ENCODE measurements at places on chromosomes 2 and 18. TPM values are rescaled to one million over a fixed set of nuclear protein-coding genes. Genes with fewer than 3 reads are reported as not detected.

DNA sequence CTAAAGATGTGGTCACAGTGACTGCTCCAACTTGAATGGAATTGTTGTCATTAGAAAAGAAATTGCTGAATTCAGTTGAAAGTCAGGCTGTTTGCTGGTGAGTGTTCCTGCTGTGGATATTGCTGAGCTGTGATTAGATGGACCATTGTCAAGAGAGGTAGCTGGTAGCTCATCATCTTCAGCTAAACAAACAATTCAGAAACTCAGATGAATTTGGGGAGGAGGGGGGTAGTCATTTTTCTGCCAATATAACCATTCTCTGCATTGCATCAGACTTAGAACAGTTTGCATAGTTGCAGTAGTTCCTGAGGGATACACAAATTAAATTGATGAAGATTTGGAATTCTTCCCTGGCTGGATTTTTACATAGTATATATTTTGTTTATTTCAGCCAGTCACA, 108.3 kb downstream of the MTCL1 start:
- H3K36me3 ChIP-seq = no peaks in the 10 kb centered on the region
- DNase-seq = no peak
- peaks cover 7% of the 10 kb centered on the region for H3K4me1 ChIP-seq
- no peak overlapping the region for H3K4me3 ChIP-seq
- no peaks in the 10 kb centered on the region for H3K27me3 ChIP-seq

DNA sequence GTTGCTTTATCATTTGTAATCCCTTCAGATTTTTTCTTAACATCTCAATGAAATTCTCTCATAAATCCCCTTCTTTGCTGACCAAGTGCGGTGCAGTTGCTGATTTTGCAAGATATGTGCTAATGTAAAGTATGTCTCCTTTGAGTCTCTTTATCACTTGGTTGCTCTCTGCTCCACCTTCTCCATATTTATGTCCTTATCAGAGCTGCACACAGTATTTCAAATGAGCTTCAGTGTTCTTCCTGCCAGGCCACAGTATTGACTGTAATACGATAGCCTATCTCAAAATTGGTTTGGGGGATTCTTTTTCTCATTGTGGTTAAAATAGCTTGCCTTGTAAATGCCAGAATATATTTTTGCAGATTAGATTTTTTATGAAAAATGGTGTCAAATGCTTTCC, 32.2 kb downstream of the MAIP1 start:
- H3K27ac ChIP-seq = peak overlapping the region; percentile 13
- no peaks in the 10 kb centered on the region for H3K27me3 ChIP-seq
- H3K4me1 ChIP-seq = no peaks in the 10 kb centered on the region
- H3K36me3 ChIP-seq = no peaks in the 10 kb centered on the region

DNA sequence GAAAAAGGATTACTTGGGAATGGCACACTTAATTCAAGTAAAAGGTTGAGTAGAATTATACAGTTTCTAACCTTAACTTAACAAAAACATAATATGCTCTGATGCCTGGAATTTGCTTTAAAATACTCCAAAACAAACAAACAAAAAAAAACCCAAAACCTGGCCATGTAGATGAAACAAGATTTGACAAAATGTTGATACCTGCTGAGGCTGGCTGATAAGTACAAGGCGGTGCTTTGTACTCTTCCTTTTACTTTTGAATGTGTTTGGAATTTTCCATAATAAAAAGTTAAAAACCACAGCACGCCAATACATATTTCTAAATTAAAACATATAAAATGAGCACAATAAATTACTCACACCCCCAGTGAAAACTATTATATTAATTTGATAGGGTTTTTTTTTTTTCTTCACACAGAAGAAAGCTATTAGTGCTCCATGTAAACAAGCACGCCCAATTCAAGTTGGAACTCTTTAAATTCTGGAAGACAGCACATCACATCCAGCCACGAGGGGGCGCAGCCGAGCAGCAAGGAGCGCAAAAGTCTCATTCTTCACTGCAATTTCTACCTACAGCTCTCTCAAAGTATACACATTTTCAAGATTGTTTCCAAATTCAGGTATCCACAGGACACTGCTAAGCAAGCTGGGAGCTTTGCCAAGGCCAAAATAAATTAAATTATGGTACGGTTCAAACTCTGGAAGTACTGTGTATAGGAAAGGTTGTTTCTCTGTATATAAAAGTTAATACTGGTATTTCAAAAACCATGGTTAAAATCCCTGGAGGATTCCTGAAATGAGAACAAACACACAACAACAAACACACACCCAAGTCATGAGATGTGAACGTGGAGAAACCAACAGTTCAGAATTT, 7.5 kb downstream of the SERTAD2 start:
- H3K4me3 ChIP-seq = peak overlapping the region; percentile 61
- H3K27ac ChIP-seq = peak overlapping the region; percentile 87
- H3K27me3 ChIP-seq = no peaks in the 10 kb centered on the region

GRCh38 chr2:174024524-174025270, 59.5 kb upstream of the SP3 start:
- no peaks in the 10 kb centered on the region for H3K36me3 ChIP-seq
- H3K4me1 ChIP-seq = peaks cover 52% of the 10 kb centered on the region
- H3K27ac ChIP-seq = peak overlapping the region; percentile 87
- H3K4me3 ChIP-seq = peak overlapping the region; percentile 17
- DNase-seq = peak; percentile 85

DNA sequence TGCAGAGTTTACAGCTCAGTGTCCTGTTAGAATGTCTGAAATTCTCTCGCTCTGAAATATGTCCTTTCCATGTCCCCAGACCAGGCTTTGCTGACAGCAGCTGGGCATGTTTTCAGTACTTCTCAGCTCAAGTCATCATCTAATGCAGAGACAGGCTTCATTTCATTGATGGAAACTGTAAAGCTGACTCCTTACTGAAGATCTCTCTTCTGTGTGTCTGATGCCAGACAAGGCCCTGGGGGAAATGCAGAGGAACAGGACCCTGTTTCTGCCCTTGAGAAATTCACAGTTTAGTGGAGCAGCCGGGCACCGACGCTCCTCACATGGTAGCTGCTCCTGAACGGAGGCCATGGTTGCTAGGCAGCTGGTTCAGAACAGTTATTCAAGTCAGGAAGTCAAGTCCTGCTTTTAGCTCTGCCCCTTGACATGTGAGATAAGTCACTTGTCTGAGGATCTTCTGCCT, 24.6 kb upstream of the FZD7 start:
- no peak overlapping the region for H3K4me3 ChIP-seq
- H3K36me3 ChIP-seq = no peaks in the 10 kb centered on the region
- peak; percentile 68 for DNase-seq
- peaks cover 4% of the 10 kb centered on the region for H3K27me3 ChIP-seq
- H3K4me1 ChIP-seq = no peaks in the 10 kb centered on the region
- H3K27ac ChIP-seq = peak overlapping the region; percentile 71

DNA sequence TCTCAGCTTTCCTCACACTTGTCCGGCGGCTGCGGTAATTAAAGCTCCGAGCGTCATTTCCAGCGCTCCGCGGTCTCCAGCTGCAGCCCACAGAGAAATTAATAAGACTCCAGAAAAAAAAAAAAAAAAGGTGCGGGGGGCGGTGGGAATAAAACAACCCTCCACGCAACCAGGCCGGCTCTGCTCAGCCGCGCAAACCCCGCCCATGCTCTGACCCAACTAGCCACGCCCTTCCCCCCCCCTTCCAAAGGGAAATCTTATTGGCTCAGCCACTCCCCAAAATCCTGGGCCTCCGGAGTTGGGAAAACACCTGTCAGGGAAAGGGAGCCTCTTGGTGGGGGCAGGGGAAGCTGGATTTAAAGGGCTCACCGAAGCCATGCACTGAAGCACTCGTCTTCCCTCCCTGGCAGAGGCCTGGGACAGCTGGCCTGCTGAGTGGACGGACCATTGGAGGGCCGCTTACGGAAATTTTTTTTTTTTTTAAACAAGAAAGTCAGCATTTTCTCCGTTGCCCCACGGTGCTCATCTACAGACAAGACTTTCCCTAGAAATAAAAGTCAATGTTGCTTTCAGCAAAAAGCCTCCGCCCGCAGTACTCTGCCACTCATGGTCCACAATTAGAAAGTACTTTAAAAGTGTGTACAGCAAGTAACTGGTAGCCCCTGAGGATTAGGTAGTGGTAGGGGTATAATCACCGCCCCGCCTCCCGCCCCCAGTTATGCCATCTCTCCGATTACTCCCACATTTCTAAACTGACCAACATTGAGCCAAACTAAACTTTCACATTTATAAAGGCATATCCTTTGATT, 674 bp upstream of the ERBB4 start:
- peak overlapping the region; percentile 57 for H3K27ac ChIP-seq
- H3K4me1 ChIP-seq = peaks cover 6% of the 10 kb centered on the region
- H3K27me3 ChIP-seq = no peaks in the 10 kb centered on the region
- peak overlapping the region; percentile 37 for H3K4me3 ChIP-seq
- no peaks in the 10 kb centered on the region for H3K36me3 ChIP-seq

The C18orf54 gene
- 0.95 TPM for polyA plus RNA-seq

The TFPI gene
- 27.1 TPM for polyA plus RNA-seq

The GALNT13 gene
- not detected for polyA plus RNA-seq

The MOCOS gene
- polyA plus RNA-seq = 0.95 TPM

The RFTN2 gene
- 2.0 TPM for polyA plus RNA-seq

The CCDC68 gene
- polyA plus RNA-seq = 12.7 TPM

All from heart right ventricle (tissue), 16 donors.